ENCODE measurements at places on chromosomes 5 and 9. TPM values are rescaled to one million over a fixed set of nuclear protein-coding genes. Genes with fewer than 3 reads are reported as not detected.

The FBP1 gene
- not detected for total RNA-seq

The LRRC19 gene
- total RNA-seq: not detected

The LRRTM2 gene
- total RNA-seq: 2.6 TPM

The FOXI1 gene
- total RNA-seq: not detected

The PCDHB3 gene
- 0.29 TPM for total RNA-seq

The CFAP157 gene
- total RNA-seq: 0.17 TPM

All from smooth muscle cell of trachea (primary cell).